ENCODE measurements at places on chromosomes 13 and 19.

DNA sequence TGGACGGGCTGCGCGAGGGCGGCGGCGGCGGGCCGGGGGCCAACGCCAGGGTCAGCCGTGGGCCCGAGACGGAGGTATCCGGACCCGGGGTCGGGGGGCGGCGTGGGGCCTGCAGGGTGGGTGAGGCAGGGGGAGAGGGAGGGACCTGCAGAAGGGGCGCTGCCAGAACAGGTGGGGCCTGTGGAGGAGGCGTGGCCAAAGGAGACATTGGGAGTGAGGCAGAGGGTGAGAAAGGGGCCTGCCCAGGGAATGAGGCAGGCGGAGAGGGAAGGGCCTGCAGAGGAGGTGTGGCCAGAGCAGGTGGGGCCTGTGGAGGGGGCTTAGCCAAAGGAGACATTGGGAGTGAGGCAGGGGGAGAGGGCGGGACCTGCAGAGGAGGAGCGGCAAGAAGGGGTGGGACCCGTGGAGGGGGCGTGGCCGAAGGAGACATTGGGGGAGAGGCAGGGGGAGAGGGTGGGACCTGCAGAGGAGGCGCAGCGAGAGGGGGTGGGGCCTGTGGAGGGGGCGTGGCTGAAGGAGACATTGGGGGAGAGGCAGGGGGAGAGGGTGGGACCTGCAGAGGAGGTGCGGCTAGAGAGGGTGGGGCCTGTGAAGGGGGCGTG, 4.2 kb downstream of the PRR36 start:
- peak; percentile 58 for DNase-seq

DNA sequence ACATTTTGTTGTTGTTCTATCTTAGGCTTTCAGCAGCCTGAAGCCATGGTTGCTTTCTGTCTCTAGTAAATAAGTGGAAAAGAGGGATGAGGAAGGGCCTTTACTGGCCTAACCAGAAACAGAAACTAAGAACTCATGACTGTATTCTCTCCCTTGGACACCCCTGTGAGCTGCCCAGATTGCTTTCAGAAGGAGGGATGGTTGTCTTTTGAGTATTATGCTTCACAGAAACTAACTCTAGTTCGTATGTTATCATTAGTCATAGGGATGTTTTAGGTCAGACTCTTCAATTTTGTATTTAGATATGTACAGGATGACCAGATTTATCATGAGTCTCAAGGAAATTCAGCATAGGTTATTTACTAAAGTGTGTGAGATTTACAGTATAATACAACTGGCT, 17.5 kb downstream of the BORA start:
- DNase-seq = no peak

DNA sequence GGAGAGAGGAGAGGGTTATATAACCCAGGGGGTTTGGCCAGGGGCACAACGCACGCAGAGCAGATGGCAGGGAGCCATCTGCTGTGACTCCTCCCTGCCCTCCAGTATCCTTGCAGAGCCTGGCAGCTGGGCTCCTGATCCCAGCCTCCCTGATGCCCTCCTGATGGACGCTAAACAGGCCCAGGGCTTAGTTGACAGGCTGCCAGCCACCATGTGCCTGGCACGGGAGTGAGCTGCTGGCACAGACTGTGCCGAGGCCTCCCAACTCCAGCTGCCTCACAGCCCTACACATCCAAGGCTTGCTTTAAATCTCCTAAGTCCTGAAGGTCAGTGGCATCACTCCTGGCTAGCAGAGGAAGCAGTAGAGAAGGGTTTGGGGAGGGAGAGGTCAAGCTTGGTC, 16.7 kb downstream of the SYDE1 start:
- no peak for DNase-seq

DNA sequence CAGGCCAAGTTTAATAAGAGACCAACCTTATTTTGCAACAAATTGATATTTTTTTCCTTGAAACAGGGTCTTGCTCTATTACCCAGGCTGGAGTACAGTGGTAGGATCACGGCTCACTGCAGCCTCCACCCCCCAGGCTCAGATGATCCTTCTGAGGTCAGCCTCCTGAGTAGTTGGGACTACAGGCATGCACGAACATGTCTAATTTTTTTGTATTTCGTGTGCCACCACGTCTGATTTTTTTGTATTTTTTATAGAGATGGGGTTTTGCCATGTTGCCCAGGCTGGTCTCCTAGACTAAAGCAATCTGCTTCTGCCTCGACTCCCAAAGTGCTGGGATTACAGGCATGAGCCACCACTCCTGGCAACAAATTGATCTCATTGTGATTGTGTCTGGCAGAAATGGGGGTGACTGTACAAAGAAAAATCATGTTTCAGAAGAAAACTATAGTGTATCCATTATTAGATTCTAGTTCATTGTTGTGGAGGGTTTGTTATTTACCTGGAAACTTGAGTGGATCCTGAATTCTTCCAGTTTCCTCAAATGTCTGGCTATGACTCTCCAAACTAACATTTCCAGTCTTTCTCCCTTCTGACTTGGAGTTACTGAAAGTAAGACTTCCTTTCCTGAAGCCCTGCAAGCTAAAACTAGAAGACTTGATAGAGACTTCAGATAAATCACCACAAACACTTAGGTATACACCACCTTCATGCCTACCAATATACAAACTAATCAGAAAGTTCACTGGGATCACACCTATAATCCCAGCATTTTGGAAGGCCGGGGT, 17.3 kb upstream of the AKT2 start:
- DNase-seq = no peak

DNA sequence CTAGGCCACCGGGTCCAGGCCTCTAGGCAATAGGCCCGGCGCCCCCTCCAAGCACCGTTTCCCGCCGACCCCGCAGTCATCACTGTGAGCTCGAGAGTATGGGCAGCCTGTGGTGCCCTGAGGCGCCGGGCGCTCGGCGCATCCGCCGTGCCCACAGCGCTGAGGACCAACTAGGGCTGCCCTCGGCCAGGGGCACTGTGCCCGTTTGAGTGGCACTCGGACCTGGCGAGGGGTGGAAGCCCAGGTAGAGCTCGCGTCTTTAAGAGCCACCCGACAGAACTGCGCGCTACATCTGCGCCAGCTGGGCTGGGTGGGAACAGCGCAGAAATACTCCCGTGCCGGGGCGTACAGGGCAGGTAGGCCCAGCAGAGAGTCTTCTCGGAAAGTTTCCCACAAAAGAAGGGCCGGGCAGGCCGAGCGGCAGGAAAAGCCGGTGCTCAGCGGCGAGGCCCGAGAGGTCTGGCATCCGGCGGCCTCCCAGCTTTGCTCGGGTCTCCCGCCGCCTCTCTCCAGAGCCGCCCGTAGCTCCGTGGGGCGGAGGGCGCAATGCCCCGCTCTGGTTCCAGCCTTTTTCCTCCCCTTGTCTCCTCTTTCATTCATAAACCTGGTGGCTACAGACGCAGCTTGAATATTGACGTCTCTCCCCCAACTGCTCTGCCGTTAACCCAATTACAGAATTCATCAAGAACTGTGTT, 5.4 kb upstream of the SOX1 start:
- DNase-seq = no peak

DNA sequence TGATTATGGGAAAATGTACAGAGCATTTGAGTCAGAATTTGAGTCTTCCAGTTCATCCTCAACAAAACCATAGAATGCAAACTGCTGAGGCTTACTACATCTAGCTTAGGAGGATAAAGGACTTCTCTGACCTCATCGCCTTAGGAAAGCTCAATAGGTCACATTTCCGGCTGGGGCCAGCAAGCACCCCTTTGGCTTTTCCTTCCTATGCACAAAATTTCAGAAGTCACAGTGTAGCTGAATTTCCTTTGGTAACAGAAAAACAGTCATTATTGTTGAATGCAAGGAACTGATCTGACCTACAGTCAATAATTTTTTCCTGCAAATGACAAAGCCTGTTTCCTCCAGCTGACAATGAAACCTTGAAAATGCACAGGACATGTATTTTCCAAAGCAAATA, 32.8 kb upstream of the LRCH1 start:
- DNase-seq = no peak

- DNase-seq = no peak
These were observed 175.1 kb upstream of the KL start for GRCh38 chr13:32840989-32841713.

- DNase-seq = no peak
These were observed at the start of gene DACH1 for GRCh38 chr13:71867131-71867814. Gene DACH1 (minus strand): TSS chr13:71867204.
